ENCODE measurements at places on chromosomes 6 and 20.

DNA sequence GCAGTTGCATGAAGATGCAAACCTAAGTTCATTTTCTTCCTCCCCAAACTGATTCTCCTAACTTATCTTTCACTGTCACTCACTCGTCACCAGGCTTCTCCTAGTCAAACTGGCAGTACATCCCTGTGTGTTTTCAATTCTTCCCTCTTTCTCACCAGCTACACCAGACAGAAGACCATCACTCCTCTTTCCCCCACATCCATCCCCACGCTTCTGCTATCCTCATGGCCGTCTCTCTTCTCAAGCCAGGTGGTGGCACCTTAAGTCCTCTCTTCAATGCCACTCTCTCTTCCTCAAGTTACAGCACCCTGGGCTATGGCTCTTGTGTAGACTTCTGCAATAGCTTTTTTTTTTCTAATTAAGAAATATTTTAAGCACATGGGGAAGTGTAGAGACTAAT lies 14.4 kb upstream of the TREM2 start:
- DNase-seq, result no peak

DNA sequence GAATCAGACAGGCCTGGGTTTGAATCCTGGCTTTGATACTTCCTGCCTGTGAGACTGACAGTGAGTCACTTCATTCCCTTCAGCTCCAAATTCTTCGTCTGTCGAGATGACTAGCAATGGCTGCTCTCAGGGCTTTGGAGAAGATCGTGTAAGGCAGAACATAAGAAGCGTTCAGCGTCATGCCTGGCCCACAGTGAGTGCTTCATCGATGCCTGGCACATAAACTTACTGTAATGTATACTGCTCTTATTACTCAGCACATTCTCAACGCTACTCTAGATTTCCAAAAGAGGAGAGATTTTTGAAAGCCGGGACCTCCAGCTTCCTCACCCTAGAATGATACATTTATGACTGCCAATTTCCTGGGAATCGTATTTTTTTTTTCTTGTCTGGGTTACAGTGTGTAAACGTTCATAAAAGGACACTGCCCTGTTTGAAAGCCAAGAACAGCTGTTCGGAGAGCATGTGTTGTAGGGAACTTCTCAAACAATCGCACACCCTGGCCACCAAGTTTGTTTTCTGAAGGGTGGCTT lies 16.2 kb upstream of the BCAS1 start:
- DNase-seq, result no peak

- no peak for DNase-seq
These were observed 10.2 kb downstream of the BNIP5 start for GRCh38 chr6:36326356-36326995.

DNA sequence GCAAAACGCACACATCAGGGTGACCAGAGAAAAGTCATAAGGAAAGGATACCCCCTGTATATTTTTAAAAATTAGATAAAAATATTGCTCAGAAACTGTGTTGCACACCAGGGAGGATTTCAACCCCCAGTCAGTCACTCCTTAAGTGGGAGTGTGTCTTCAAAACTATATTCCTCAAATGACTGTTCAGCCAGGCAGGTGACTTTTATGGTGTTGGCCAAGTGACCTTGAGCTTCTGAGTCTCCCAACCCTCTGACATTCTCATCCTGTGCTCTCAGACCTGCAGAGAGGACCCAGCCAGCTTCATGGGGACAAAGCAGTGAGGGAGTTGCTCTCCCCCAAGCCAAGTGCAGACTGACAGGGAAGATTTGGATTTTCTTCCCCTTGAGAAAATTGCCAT lies 311.9 kb upstream of the JARID2 start:
- DNase-seq, result no peak

DNA sequence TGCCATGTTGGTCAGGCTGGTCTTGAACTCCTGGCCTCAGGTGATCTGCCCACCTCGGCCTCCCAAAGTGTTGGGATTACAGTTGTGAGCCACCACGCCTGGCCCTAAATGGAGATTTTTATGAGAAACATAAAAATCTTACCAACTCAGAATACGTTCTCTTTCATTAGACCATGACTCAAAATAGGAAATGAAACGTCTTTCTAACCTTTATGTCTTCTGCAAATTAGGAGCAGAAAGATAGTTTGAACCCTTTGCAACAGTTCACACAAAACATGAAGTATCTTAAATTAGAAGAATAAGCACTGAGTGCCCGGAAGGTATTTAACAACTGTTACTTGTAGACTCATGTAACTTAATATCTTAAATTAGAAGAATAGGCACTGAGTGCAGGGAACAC lies 48.3 kb downstream of the AHI1 start:
- DNase-seq, result no peak

DNA sequence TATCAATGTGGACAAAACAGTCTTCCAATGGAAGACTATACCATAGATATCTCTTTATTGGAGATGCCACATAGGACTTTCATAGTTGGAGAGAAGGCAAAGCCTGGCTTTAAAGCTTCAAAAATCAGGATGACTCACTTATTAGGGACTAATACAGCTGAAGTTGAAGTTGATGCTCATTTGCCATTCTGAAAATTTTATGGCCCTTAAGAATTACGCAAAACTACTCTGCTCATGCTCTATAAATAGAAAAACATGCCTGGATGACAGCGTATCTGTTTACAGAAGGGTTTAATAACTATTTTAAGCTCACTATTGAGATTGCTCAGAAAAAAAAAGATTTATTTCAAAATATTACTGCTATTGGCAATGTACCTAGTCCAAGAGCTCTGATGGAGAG lies 155.5 kb upstream of the DST start:
- DNase-seq, result no peak
